ENCODE measurements at places on chromosomes 16 and 17. TPM values are rescaled to one million over a fixed set of nuclear protein-coding genes. Genes with fewer than 3 reads are reported as not detected.

The CSH1 gene
- total RNA-seq: not detected

The CAPNS2 gene
- total RNA-seq: 0.37 TPM

The ARL5C gene
- not detected for total RNA-seq

The ANKRD40CL gene
- total RNA-seq: not detected

The HSPB9 gene
- total RNA-seq: not detected

The PLEKHG4 gene
- 10.1 TPM for total RNA-seq

The KRTAP4-5 gene
- not detected for total RNA-seq

The SMPD3 gene
- not detected for total RNA-seq

The SETD1A gene
- total RNA-seq: 20.1 TPM

The DNAH3 gene
- not detected for total RNA-seq

The PRAC1 gene
- not detected for total RNA-seq

The MPP2 gene
- 3.5 TPM for total RNA-seq

The SARM1 gene
- 27.8 TPM for total RNA-seq

The ARL16 gene
- total RNA-seq: 41.7 TPM

The KCNG4 gene
- not detected for total RNA-seq

The C17orf107 gene
- total RNA-seq: 0.78 TPM

The CASKIN2 gene
- 32.6 TPM for total RNA-seq

The CA4 gene
- total RNA-seq: not detected

The NR1D1 gene
- total RNA-seq: 6.1 TPM

The COPZ2 gene
- total RNA-seq: 49.4 TPM

The SSTR5 gene
- not detected for total RNA-seq

The C16orf92 gene
- total RNA-seq: not detected

The TOP2A gene
- total RNA-seq: 43.3 TPM

The PPM1E gene
- 1.7 TPM for total RNA-seq

The TMEM235 gene
- not detected for total RNA-seq
